Activated CD4-positive, alpha-beta memory T cell treated with anti-CD3 and anti-CD28 coated beads, Interleukin-2, amount 10 ng/mL, durations not matched to agents 7 days and 5 days (primary cell): ENCODE measurements at places on chromosomes 13 and 19.

GRCh38 chr13:75181906-75182305, 300.1 kb downstream of the TBC1D4 start:
- DNase-seq, result no peak

- DNase-seq, result no peak
Measured at GRCh38 chr19:46935066-46935663, 74.4 kb downstream of the ARHGAP35 start.

DNA sequence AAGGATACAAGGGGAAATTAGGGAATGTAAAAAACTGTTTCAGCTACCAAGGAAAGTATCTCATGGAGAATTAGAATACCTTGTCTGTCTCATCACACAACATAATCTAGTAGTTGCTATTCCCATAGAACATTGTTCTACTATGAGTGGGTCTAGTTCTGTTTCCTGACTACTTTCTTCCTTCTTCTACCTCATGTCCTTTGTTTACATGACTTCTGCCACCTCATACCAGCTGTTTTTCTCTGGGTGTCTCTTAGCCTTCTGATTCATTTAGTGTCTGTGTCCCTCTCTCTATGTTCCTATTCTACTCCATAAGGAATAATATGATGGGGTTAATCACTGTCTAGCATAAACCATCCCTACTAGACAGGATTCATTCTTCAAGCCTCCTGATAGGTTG, 887.3 kb downstream of the DIAPH3 start:
- no peak for DNase-seq

DNA sequence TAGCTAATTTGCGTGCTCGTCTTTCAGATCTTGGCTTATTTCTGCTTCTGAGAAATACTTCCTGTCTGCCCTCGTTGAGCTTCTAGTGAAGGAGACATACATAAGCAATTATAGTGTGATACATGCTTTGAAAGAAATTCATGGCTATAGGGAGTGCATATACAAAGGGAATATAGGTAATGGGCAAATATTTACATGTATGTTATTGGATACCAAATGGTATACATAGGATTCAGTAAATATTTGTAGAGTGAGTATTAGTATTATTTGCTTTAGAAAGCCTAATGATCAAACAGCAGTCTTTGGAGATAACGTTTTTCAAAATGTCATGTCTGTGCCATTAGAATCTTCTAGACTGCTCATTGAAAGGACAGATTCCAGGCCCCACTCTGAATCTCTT, 5.2 kb downstream of the BRCA2 start:
- no peak for DNase-seq

- no peak for DNase-seq
Measured at GRCh38 chr13:99087954-99088491, 110.2 kb upstream of the DOCK9 start.

DNA sequence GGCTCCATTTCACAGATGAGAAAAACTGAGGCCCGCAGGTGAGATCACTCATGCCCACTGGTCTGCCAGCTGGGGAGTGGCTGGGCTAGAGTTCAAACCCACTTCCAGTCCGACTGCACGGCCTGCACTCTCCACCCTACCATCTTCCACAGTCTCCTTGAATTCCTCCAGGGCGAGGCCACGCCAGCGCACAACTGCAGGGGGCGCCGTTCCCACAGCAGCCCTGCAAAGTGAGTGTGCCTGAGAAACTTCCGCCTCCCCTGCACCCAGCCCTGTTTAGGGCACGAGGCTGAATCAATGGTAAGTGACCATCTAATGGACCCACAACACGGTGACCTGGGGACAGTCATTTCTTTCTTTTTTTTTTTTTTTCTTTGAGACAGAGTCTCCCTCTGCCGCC, 829 bp upstream of the ATCAY start:
- DNase-seq, result no peak

DNA sequence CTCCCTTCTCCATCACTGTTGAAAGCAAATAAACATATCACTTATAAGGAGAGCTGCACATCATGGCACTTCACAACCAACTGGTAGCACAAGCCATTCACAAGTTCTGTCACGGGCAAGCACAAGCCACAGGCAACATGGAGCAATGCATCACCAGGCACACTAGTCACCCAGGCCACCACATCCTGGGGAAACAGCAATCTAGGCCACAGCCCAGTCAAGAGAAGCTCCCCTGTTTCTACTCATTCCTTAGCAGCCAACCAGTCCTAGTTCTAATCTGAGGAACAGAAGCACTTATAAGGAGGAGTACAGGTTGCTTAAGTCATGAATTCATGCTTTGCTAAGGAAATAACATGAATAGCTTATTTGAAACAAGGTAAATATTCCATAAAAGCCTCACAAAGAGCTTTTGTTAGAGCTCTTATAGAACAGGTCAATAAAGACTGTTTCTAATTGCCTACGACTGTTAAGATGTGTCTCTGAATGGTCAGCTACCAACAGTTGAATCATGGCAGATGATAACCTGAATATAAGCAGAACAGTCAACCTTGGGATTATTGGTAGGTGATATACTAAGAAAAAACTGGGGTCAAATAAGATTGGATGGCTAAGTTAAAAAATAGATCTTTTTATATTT, 169.0 kb downstream of the TBC1D4 start:
- peak; percentile 72 for DNase-seq

GRCh38 chr19:6412447-6413091, 12.0 kb downstream of the KHSRP start:
- DNase-seq, result peak; percentile 43
